Right atrium auricular region (tissue), 2 donors: ENCODE measurements at places on chromosomes 4 and X.

- DNase-seq, result peak; percentile 59
Observed at GRCh38 chrX:118872102-118872566, 48.5 kb downstream of the ZCCHC12 start.

DNA sequence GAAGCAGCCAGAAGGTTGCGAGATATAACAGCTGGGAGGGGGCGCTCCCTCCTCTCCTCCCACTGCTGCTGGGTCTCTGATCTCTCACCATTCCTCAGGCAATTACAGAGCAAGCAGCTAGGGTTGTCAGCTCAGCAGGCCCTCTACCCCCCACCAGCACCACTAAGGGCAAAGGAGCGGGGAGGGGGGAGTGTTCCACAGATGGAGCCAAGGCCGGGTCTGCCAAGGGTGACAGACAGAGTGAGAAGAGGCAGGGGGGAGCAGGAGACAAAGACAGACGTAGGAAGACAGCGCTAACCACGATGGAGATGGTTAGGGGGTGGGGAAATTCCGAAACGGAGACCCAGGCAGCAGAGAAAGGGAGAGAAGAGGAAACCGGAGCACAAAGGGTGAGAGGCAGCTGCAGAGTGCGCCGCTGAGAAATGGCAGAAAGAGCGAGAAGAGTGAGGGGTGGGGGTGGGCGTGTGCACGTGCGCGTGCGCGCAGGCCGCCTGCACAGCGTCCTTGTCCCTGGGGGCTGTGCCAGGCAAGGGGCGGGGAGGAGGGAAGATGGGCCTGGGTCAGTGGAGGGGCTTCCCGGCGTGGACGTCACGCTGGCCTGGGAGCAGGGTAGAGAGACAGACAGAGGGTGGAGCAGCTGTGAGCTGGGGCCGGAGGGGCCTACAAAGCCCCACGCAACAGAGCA, 6.9 kb downstream of the L1CAM start:
- no peak for DNase-seq

GRCh38 chr4:157706155-157706554, 466.7 kb downstream of the GASK1B start:
- DNase-seq, result no peak

GRCh38 chr4:182577411-182577810, 334.2 kb downstream of the TENM3 start:
- no peak for DNase-seq

GRCh38 chr4:67151376-67152343, 393.6 kb downstream of the CENPC start:
- no peak for DNase-seq

GRCh38 chr4:142416121-142416520, 430.0 kb downstream of the INPP4B start:
- no peak for DNase-seq

GRCh38 chr4:141346144-141346543, 125.4 kb downstream of the ZNF330 start:
- DNase-seq, result no peak

DNA sequence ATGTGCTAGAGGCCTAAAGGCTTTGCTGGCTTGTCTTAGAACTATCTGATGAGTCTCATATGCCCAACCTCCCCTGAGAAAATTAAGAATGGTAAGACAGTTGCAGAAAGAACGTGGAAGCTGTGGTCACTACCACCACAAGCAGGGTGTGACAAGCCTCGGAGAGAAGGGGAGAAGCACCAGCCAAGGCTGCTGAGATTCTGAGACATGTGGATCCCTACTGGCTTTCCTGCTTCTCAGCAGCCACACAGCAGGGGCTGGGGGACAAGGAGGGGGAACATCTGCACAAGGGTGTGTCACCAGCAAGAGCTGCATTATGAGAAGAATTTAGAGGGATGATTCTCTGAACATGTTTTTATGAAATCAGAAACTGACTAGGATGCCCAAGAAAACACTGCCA, 19.4 kb downstream of the TAPT1 start:
- DNase-seq, result no peak

- DNase-seq, result no peak
Observed at GRCh38 chr4:140702096-140702757, 54.0 kb downstream of the TBC1D9 start.

GRCh38 chr4:54783402-54784110, 125.8 kb downstream of the KIT start:
- no peak for DNase-seq

DNA sequence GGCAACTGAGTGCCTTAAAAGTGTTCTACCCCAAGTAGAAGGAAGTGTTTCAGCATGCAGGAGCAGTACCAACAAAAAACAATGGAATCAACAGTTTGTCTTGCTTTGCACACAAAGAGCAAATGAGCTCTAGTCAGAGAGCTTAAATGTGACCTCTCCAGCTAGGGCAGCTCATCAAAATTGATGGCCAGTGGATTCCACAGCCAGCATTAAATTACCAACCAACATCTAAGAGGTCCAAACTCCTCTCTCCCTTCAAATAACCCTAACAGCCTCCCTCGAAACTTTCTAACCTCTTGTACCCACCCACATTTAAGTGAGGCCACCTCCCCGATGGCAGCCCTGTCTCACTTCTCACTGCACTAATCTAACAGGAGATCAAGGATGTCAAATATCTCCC, 219.9 kb downstream of the CHIC2 start:
- DNase-seq, result no peak

DNA sequence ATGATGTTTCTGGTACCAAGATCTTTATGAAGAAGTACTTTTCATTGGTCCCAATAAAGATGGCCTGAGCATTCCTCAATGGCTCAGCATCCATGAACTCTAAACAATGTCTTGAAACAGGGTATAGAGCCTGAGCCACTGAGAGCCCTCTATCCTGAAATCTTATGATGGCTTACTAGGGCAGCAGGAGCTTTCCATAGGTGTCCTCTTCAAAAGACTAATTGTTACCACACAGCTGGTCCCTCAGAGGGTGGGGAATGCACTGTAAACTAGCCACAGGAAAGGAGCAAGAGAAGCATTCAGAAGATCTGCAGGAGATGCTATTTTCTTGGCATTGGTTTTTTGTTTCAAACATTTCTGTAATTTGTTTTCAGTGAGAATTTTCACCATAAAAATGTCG, 5.6 kb upstream of the BANK1 start:
- DNase-seq, result no peak

DNA sequence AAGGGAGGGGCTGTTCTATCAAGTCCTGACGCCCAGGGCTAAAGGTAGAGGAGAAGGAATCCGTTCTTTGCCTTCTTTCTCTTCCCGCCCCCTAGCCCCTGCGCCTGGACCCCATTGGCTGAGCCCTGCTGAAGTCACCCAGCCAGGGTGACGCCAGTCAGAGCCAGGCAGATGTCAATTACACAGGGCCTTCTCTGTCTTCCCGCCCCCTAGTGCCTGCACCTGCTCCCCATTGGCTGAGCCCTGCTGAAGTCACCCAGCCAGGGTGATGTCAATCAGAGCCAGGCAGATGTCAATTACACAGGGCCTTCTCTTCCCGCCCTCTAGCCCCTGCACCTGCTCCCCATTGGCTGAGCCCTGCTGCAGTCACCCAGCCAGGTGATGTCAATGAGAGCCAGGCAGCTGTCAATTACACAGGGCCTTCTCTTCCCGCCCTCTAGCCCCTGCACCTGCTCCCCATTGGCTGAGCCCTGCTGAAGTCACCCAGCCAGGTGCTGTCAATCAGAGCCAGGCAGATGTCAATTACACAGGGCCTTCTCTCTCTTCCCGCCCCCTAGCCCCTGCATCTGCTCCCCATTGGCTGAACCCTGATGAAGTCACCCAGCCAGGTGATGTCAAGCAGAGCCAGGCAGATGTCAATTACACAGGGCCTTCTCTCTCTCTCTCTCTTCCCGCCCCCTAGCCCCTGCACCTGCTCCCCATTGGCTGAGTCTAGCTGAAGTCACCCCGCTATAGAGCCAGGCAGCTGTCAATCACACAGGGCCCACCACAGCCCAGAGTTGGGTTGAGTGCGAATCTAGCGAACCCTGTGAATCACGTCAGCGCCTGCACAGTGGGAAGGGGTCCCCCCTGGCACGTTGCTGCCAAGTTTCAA, 46.4 kb downstream of the ASMT start:
- DNase-seq, result no peak

- peak; percentile 85 for DNase-seq
Observed at GRCh38 chr4:2800691-2801596, 8.1 kb downstream of the SH3BP2 start.

DNA sequence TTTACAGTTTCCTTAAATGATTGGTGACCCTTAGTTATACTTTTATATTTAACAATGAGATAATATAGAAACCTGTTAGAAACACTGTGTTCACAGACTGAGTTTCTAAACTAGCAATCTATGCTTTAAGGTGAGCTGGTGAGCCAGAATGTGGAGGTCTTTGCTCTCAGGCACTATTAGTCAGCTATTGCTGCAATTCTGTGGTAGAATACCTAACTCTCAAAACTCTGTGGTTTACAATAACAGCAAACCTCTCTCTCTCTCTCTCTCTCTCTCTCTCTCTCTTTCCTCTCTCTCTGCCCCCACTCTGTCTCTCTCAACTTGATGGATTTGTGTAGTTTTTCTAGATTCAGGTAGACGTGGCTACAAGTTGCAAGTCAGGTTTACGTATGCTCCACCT, 17.6 kb upstream of the LCORL start:
- no peak for DNase-seq

DNA sequence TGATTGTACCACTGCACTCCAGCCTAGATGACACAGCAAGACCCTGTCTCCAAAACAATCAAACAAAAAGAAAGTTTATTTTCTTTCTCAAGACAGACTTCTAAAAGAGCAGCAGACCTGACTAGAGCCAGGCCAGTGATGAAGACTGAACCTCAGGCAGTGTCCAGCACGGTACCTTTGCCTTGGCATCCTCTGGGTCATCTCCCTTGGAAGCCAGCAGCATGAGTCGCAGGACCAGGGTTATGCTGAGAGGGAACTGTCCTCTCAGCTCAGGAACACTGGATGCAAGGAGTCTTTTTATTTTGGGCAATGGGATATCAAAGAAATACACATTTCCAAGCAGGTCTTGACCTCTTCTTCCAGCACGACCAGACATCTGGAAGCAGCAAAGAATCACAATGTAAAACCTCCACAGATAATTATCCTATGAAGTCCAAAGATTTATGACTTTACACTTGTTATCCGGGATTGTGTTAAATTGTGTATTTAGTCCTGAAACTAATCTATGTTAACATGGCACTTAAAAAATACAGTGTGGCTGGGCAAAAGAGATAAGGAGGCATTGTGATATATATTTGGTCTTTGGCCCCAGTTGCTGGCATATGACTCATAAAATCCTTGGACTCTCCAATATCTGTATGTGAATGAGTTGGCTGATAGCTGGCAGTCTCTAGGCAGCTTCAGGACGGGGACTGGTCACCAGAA, 66.0 kb upstream of the DDX60 start:
- DNase-seq, result no peak

- no peak for DNase-seq
Observed at GRCh38 chr4:174517502-174518445, 4.5 kb downstream of the HPGD start.

DNA sequence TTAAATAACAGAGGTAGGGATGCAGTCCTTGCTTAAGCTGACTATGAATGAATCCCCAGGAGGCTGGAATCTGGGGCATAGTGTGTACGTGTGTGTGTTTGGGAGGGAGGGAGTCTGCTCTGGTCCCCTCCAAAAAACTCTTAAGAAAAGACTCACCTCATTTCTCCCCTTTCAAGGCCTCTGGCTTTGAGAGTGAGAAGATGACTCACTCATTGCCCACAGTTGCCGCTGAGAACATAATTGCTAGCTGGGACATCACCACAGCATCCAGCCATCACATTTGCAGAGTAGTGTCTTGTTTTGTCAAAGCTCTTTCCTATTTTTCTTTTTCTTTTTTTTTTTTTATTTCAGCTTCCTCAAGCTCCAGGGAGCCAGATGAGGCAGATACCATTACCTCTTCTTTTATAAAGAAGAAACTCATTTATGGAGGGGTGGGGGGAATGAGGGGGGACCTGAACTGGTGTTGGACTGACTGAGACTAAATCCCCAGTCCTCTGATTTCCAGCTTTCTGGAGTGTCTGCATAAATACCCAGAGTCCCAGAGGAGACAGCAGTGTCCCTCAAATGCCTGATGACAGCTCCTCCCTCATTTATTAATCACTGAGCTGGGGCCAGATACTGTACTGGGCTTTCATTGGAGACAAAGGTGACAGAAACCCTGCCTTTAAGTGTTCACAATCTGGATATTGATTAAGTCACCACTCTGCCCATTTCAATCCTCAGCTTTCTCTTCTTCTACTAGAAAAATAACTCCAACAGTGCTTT, 61.9 kb upstream of the LAS1L start:
- DNase-seq, result no peak

- peak; percentile 68 for DNase-seq
Observed at GRCh38 chr4:184648313-184649025, 778 bp downstream of the CASP3 start.

GRCh38 chr4:140769209-140769608, 13.0 kb upstream of the TBC1D9 start:
- no peak for DNase-seq

DNA sequence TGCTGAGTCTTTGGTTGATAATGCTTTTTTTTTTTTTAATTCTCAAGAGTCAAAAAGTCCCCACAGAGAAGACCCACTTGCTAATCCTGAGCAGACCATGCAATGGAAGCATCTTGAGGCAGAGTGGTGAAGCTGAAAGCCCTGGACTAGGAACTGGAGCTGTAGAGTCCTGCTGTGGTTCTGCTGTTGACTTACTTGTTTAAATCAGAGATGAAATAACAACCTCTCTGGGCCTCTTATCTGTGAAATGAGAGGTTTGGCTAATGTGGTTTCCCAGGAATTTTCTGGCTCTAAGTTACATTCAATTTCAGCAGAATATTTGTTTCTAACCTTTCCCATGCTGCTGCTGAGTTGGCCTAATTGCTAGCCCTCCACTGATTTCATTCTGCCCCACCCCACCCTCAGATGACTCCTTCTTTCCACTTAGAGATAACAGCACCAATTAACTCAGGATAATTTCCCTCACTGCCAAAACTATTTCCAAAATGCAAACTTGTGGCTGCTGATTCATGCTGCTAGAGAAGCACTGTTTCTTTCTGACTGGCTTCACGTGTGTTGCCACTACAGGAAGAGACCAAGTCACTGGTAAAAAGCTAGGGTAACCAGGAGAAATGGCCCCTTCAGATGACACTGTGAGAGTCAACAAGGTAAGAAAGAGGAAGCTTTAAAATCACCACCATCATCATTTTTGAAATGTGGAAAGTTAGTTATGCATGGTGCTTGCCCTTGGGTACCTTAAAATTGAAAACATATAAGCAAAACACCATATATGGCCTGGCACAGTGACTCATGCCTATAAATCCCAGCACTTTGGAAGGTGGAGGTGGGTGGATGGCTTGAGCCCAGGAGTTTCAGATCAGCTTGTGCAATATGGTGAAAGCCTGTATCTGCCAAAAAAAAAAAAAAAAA, 326.4 kb downstream of the DCHS2 start:
- peak; percentile 64 for DNase-seq

DNA sequence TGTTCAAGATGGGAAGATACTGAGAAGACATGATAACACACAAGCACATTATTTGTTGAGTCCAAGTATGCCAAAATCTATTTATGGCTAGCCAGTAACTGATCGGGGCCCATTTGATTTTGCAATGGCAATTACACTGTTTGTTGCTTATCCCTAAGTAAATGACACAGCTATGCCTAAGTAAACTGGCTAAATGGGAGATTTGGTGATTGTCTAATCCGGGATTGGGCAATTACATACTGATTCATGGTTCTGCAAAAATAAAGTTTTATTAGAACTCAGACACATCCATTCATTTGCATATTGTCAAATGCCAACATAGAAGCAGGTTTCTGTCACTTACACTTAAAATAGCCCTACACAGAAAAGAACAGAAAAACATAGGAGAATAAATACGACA, 140.2 kb upstream of the TBL1X start:
- no peak for DNase-seq
